ENCODE measurements at places on chromosomes 16 and 17.

- no peak for DNase-seq
Measured at GRCh38 chr16:15598648-15599190, 44.2 kb downstream of the MARF1 start.

- DNase-seq: peak; percentile 42
Measured at GRCh38 chr17:75720656-75721462, at the start of gene ITGB4. ITGB4 (plus strand) TSS chr17:75721459; CDS start chr17:75724704, 3,245 bp downstream.

- DNase-seq: peak; percentile 45
Measured at GRCh38 chr17:77269696-77270681, 129.2 kb downstream of the SEC14L1 start.

DNA sequence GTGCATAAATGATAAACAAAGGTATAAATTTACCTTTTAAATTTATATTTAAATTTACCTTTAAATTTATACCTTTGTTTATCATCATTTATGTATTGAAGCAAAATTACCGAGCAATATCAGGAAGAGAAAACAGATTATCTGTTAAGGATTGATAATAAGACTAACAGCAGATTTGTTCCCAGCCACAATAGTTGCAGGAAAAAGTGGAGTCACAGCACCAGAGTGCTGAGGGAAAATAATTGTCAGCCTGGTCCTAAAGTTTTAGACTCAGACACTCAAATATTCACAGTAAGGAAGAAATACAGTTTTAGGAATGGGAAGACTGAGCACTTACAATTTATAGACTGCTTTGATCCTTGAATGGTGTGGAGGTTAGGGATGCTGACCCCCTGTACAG lies 117.2 kb downstream of the MAP2K4 start:
- DNase-seq: no peak

GRCh38 chr16:88995194-88995593 lies 18.2 kb upstream of the CBFA2T3 start:
- no peak for DNase-seq

GRCh38 chr17:71987634-71988033 lies 133.2 kb upstream of the SOX9 start:
- no peak for DNase-seq

DNA sequence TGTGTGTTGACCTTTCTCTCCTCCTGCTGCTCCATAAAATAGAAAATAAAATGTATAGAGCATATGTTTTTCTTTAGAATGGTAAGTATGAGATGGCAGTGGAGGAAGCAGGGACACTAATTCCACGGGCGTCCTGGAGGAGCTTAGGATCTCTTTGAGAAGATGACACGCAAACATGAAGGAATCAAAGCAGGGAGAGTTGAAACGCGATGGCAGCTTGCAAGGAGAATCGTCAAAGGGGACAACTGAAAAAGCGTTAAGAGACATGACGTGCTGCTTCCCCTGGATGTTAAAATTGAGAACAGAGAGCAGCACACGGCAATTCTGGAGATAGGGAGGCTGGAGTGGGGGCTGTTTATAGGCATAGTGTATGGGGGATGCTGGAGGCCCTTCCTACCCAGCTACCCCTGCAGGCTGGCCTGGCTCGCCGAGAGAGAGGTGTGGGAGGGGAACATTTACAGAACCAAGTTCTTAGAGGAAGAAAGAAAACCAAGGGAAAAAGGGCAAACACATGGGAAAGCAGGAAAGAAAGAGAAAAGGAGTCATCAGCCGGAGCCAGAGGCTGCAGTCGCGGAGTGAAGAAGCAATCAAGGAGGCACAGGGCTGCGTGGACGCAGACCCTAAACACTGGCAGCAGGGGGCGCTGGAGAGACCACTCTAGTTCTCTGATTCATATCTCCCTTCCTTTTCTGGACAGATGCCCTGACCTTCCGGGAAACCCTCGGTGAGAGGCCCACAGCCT lies 55.8 kb downstream of the MYH13 start:
- no peak for DNase-seq

GRCh38 chr16:68778551-68779231 lies 41.6 kb downstream of the CDH1 start:
- peak; percentile 79 for DNase-seq

DNA sequence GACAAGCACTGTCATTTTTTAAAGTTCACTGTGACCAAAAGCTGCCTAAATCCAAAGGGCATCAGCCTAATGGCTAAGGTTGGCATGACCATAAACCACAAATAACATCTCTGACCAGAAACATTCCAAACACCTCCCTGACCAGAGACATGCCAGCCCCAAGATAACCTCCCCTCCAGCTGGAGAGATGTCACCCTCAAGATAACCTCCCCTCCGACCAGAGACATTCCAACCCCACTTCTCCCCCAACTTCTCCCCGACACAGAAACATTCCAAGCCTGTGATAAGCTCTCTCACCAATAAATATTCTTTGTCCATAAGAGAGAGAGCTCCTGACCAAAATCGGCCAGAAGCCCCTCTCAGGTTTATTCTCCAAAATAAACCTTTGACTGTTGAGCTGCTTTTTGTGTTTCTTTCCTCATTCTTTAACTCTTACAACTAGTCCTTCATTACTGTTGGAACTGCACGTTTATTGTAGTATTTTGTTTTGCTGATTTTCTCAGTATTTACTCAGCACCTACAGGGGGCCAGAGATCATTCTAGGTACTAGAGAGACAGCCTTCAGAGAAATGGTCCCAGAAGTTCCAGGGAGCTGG lies 325.6 kb downstream of the SLC39A11 start:
- DNase-seq: no peak
